Stimulated activated CD8-positive, alpha-beta memory T cell treated with anti-CD3 and anti-CD28 coated beads, Interleukin-4, amount 100 ng/mL, for 1 hour (primary cell): ENCODE measurements at places on chromosomes 3 and 15.

- no peak for DNase-seq
These were observed 33.2 kb downstream of the MYO5C start for GRCh38 chr15:52262364-52262763.

DNA sequence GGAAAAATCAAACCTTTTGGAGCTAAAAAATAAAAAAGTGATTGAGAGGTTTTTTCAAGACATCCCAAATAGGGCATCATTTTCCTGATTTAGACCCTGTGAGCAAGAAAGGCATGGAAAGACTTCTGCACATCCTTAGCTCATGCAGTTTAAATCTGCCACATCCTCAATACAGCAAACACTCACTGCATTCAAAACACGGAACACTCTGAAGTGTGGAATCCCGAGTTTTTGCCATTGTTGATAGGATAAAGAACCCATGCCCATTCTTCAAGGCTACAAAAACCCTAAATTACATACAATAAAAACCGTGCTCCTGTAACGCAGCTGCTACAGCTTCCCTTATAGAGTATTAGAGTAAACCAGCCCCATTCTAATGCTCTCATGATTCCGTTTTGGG, 346.8 kb downstream of the GABRG3 start:
- no peak for DNase-seq

GRCh38 chr15:71611553-71612396, 198.6 kb upstream of the NR2E3 start:
- no peak for DNase-seq

DNA sequence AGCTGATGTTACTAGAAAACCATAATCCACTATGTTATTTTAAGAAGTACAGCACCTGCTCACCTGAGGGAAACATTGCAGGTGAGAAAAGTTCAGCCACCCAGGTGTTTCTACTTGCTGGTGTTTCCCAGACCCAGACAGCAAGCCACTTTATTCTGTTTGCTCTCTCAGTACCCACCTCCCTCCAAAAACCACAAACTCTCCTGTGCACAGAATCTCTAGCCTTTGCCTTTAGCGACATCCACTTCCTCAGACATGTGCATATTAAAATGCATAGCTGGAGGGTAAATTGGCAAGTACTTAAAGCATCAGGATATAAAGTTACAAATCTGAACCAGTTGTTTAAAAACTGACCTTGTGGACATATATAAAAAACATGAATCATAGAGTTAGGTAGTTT, 36.7 kb downstream of the VGLL3 start:
- DNase-seq = no peak

GRCh38 chr3:61583890-61584875, 22.8 kb downstream of the PTPRG start:
- no peak for DNase-seq

DNA sequence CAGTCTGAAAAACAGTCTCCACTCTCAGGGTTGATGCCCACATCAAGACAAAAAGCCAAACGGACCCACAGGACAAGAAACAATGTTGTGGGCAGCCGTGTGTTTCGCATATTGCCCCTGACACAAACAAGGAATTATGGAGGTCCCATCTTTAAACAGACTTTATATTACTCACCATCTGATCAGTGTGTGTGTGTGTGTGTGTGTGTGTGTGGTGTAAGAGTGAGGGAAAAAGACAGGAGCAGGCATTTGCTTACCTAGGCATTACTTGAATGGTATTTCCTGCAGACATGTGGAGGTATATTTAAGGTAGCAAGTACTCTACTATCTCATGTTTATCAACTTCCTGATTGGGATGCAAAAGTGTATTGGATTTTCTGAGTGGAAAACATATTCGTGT, 136.3 kb downstream of the TMCO5A start:
- no peak for DNase-seq

DNA sequence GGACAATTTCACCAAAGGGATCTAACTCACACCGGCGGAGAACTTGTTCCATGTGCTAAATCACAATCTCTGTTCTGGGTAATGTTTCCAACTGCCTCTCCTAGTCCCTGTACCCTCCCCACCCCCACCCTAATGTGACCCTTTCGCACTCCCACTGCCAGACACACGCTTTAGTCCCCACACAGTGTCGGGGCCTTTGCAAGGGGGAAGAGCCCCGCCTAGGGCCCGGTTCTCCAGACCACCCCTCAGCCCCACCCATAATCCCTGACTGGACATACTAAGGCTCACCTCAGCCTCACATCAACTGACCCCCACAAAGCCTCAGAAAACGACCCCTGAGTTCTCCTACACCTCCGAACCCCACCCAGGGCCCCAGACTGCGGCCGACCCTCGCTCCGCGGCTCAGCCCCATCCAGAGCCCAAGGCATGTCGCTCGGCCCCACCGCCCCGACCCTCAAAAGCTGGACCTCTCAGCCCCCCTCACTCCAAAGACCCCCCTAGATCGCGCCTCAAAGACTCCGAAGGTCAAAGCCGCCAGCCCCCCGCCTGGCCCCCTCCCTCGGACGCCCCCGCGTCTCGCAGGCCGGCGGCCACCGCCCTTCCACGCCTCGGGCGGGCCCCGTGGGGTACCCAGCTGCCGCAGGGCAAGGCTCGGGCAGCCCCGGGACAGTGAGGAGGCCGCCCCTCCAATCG, 72.0 kb upstream of the MAP4 start:
- DNase-seq = no peak

- DNase-seq = no peak
These were observed 5.7 kb upstream of the EXOG start for GRCh38 chr3:38490281-38491030.

DNA sequence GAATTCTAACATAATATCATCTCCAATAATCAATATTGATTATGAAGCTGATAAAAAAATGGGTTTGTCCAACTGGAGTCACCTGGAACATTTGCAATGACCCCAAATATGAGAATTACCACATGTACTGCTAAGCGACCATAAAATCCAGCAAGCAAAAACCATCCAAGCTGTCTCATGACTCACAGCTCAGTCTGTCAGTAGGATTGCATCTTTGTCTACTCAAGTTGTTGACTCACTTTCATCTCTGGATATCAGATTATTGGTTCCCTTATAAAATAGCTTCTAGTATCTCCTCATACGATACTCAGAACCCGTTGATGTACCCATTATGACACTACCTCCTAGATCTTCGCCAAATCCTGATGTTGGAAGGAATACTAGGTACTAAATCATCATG, 209.8 kb upstream of the ATP11B start:
- no peak for DNase-seq

DNA sequence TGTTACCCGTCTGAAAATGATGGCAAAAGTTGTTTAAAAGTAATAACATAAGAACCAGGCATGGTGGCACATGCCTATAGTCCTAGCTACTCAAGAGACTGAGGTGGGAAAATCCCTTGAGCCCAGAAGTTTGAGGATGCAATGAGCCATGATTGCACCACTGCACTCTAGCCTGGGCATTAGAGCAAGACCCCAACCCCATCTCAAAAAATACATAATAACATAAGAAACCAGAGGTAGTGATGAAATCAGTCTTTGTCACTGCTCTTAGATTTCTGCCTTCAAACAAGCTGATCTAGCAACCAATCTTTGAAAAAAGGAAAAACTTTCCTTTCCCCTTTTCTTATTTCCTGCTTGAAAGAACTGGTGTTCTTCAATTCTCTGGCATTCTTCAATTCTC, 71.3 kb downstream of the TMCC1 start:
- no peak for DNase-seq

DNA sequence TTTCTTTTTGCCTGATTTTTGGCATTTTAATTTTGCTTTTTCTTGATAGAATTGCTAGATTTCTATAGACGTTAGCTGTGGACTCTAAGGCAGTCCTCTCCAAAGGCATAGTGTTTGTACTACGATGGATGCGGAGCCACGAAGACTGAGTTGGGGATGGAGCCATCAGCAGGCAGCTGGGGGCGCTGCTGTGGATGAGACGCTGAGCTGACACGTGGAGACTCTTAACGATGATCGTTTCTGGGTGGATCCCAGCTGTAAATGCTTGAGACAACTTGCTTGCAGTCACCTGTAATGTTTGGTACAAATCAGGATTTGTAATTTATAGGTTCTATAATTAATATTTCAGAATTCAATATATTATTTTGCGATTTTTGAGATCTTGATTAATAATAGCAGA, 13.3 kb upstream of the PPP1R2 start:
- DNase-seq = no peak

DNA sequence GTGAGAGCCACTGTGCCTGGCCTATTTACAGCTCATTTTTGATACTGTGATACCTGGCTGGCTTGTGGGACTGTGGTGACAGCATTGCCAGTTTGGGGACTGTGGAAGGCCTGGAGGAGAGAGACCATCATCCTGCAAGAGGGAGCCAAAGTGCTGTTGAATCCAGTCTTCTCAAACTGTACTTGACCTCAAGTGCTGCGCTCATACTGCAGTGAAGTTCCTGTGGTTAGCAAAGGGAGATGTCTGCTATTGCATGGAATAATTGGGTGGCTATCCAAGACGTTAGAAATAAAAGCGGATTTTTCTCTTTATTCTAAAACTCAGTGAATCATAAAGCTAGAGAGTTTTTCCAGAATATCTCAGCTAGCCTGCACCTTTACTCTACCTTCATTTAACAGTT, 83.4 kb downstream of the CCK start:
- no peak for DNase-seq

GRCh38 chr15:29936353-29937049, 114.2 kb upstream of the TJP1 start:
- DNase-seq = no peak

DNA sequence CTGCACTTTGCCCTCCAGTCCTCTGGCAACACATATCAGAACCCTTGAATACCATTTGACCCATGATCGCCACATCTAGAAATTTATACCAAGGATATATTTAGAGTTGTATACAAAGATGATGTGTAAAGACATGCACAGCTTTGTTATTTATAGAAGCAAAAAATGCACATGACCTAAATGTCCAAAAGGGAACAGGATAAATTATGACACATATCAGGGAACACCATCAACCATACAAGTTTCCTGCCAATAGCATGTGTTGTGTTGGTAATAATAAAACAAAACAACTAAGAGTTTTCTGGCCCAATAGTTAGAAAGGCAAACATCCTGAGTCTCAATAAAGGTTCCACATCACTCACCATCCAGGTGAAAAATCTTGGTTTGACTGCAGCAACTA, 51.5 kb downstream of the AAGAB start:
- no peak for DNase-seq

DNA sequence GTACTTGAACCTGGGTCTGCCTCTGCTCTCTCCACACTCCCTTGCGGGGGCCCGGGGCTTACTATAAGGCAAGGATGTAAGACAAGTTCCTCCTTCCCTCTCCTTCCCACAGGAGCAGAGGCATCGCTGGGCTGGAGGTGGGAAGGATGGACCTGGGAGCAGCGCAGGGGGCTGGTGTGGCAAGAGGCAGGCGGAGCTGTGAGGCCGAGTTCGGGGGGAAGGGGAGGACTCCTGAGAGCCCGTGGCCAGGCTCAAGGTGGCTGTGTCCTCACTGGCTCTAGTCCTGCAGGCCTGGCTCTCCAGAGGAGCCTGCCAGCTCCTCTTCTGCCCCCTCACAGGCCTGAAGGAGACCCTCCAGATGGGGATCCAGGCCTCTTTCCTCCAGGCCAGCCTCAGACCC, 1.0 kb upstream of the NR2E3 start:
- DNase-seq = no peak
